NCI-H2107 (cell line): ENCODE measurements at places on chromosomes 7 and 10.

DNA sequence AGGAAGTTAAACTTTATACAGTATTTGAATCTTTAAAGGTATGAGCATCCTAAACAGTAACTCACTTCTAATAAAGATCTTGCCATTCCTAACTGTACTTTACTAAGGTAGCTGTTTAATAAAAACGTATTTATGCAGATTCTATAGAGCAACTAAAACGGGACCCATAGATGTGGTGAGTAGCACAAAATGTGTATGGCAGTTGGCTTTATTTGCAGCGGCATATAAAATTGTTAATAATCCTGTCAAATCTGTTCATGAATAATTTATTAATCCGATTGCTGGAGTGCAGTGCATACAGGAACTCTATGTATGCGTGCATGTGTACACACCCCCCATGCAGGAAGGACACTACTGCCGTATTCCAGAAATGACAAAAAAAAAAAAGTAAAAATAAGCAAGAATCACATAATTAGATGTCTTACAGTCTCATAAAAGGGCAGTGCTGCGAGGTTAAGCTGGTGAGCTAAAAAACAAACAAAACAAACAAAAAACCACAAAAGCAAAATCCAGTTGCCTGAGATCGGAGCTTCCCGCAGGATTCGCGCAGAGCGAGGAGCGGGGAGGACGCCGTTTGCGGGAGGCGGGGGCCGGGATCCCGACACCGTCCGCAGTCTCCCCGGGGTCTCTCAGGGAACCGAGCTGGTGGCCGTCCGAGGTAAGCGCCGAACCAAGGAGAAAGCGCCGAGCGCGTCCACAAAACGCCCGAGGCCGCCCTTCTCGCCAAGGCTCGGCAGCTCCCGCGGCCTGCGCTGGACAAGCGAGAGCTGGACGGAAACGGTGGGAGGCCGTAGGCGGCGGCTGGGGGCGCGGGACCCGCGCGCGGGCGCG is 518 bp upstream of the COMMD3 start:
- DNase-seq = no peak

- peak; percentile 13 for DNase-seq
Observed at GRCh38 chr7:23277359-23277989, 21.7 kb upstream of the MALSU1 start.

- DNase-seq = no peak
Observed at GRCh38 chr7:33339074-33339790, 209.9 kb downstream of the BBS9 start.

GRCh38 chr10:72000073-72001032 is 36.2 kb downstream of the CHST3 start:
- DNase-seq = no peak

DNA sequence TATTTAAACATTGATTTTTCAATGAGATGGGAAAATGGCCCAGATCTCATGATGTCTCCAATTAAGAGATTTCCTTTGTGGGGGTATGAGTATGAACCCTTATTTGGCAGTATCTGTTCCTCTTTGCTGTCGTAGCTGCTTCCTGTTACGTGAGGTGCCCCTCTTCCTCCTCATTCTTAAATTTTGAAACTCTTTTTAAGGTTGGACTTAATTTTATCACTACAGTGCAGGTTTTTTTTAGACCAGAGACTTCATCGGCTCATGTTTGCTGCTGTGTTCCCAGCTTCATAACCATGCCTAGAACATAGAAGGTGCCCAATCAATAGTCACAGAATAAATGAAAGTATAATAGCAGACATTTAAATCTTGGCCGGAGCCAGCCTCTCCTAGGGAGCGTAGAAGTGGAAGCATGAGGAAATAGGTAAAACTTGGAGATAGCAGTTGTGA is 2.4 kb downstream of the MIOS start:
- no peak for DNase-seq

DNA sequence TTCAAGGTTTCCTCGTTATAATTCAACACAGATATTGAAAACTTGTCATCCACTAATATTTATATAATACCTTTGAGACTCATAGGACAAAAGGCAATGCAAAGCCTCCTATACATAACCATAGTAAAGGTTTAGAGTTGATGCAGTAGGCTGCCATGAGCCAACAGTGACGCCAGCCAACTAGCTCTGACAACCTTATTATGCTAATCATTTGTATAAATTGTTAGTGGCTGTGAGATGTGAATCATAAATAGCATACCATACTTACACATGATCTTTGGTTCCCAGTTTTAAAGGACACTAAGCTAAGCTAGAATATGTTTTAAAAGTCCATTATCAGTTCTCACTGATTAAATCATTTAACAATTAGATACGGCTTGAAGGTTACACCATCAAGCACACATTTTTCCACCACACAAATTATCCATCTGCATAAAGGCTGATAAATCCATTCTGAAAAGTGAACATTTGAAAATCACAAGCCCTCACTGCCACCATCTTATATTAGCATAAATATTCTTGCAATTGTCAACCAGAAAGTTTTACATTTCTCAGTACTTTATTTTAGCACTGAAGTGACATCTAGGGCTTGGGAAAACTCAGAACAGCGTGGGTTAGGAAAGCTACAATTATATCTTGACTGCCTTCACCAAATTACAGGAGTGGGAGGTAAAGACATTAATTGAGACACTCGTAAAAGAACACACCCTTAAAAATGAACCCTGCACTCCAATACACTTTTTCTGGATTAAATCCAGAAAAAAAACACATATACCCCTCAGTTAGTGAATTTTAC is 30.7 kb downstream of the COA1 start:
- DNase-seq = no peak

DNA sequence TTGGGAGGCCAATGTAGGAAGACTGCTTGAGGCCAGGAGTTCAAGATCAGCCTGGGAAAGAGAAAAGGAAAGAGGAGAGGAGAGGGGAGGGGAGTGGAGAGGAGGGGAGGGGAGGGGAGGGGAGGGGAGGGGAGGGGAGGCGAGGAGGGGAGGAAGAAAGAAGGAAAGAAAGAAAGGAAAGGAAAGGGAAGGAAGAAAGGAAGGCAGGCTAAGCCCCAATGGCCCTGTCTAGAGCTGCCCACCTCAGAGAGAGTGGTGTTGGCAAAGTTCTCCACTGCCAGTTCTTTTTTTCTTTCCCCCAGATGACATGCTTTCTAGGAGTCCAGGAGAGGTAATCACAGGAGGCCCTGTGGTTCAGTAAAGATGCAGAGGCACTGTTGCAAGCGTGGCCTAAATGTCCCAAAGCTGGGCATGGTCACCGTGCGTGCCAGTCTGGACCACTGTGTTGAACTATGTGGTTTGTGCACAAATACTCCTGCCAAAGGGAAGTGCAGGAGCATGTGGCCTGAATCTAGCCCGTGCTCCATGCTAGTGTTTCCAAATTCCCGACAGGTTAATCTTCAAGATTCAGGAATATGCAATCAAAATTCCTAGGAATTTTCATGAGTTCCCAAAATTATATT is 39.7 kb downstream of the ODAD2 start:
- no peak for DNase-seq
